Hindlimb muscle (tissue), 1 donor: ENCODE measurements at places on chromosomes 1 and 21. TPM values are rescaled to one million over a fixed set of nuclear protein-coding genes. Genes with fewer than 3 reads are reported as not detected.
A peak's percentile ranks its signal among the peaks of the same experiment; 100 is the strongest.

GRCh38 chr1:179082999-179083335, 1.1 kb downstream of the TOR3A start:
- no peak for DNase-seq

DNA sequence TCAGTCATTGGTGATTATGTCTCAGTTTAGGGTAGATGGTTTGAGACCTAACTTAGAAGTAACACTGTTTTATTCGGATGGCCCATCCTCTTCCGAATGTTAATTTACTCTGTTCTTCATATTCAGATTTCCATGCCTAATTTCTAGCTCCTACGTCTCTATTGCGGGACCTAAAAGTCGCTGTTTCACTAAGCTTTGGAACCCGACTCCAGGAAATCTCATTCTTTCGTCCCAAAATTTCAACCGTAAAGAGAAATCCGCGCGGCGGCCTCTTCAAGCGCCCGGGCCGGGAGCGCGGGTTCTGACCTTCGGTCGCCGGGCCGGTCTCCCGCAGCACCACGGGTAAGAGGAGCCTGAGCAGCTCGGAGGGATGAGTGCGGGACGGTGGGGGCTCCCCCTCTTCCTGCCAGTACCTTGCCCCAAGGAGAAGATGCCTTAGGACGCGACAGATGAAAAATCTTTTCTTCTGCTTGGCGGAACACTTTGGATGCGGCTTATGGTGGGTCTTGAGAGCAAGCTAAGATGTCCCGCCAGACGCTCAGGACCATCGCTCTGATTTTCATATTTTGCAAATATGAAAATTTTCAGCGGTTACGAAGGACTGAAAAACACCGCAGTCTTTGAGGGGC, 128.7 kb downstream of the PPIAL4G start:
- no peak for DNase-seq

DNA sequence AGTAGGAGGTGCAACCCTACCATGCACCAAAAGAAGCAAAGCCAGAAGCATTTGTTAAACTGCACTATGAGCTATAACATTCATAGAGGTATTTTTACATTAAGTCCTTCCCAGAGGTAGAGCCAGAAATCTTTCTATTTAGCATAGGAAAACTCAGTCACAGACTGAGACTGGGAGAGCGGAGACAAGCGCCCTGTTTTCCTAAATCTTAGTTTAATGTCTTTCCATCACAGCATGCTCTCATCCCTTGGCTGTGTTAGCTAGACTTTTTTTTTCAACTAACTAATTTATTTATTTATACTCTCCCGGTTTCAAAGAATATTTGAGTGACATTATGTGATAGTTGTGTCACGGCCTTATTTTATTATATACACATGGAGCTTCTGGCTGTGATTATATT, 304.1 kb downstream of the LMX1A start:
- DNase-seq, result peak; percentile 15

- DNase-seq, result no peak
Observed at GRCh38 chr1:246435421-246436041, 71.5 kb downstream of the SMYD3 start.

- DNase-seq, result no peak
Observed at GRCh38 chr1:215018555-215018954, 64.0 kb upstream of the KCNK2 start.

DNA sequence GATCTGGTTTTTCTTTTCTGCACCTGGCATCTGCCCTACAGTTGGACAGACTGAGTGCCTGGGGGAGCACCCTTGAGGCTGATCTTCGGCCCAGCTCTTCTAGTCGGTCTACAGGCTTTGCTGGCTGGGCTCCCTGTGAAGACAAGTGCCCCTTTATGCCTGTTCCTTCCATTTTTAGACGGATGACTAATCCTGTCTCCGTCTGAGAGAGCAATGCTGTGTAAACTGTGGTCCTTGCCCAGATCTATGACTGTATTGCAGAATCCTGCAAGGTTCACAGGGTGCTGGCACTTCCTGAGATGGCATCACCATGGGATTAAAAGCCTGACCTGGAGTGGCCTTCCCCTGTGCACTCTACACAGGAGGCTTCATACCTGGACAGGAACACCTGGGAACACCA, 47.6 kb upstream of the SAMD13 start:
- DNase-seq, result no peak

GRCh38 chr21:42148584-42148983, 70.4 kb upstream of the ABCG1 start:
- no peak for DNase-seq

- no peak for DNase-seq
Observed at GRCh38 chr1:161037661-161038522, 872 bp downstream of the TSTD1 start.

GRCh38 chr1:184487531-184488193, 100.8 kb downstream of the C1orf21 start:
- peak; percentile 64 for DNase-seq

GRCh38 chr1:97832481-97832880, 88.4 kb downstream of the DPYD start:
- peak; percentile 34 for DNase-seq

GRCh38 chr1:68213843-68214242, 18.5 kb downstream of the WLS start:
- DNase-seq, result no peak

DNA sequence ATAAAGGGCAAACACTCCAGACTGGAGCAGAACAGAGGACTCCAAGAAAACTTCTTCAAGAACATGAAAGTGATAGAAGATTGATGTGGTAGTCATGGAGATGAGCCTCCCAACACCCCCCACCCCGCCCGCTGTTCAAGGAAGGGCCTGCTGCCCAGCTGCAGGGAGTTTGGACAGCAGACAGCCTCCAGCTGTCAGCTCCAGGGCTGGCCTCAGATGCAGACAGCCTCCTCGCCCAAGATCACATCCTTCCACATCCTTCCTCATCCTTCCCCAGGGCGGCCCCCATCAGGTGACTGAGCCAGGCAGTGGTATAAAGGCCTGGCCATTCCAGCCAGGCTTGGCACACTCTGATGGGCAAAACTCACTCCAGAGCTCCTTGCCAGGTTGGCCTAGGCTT, 24.6 kb downstream of the HMGN2 start:
- peak; percentile 25 for DNase-seq

DNA sequence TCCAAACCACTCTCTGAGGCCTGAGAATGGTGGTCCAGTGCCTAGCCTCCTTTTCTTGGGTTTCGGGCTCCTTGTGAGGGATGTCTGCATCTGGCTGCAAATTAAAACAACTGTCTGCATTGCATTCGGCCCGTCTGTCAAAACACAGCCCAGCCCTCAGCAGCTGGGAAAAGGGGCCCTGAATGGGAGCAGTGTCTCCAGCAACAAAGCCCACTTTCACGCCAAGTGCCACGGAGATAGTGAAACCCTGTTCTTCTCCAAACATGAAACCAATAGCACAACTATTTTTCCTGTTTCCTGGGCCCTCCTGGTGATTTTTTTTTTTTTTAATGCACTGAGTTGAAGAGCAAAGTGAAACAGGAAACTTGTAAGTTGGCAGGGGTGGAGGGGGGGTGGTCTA, 138.4 kb downstream of the PLXNA2 start:
- DNase-seq, result peak; percentile 66

GRCh38 chr1:98975810-98976209, 28.9 kb downstream of the PLPPR5 start:
- DNase-seq, result no peak

GRCh38 chr1:180548686-180549317, 10.0 kb upstream of the OVAAL start:
- DNase-seq, result no peak

DNA sequence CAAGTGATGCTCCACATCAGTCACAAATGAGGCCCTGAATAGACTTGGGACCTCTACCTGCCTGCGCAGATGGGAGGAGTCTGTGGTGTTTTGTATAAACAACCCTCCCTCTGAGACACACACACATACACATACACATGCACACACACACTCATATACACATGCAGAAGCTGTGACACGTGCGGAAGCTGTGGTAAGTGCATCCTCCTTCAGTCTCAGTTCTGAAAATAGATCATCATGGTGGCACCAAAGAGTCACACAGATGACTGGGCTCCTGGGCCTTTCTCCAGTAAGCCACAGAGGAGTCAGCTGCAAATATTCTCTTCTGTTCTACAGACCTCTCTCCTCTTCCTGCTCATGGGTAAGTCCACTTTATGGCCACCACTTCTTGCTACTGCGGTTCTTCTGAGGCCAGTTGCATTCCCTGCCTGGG, at the start of gene LY9:
TSS of gene LY9 (plus strand) at position 224 of the 433 bp plus-strand sequence. CDS start at position 238, 14 bp downstream.
- no peak for DNase-seq

DNA sequence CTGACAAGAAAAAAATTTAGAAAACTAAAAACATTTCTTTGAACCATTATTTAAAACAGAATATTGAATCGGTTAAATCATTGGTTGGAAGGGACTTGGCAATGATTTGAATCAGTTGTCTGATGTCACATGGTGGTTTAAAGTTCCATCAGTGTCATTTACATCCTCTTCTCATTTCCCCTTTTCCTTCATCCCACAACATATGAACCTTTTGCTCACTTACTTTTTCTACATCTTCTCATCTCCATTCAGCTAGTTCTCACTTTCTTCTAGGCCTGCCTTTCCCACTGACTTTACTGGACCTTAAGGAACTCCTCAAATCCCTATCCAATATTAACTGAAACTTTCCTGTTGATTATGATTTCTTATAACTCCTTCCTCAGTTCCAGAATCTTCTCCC, 58.5 kb downstream of the PHACTR4 start:
- no peak for DNase-seq

GRCh38 chr1:96374076-96374762, 347.4 kb upstream of the PTBP2 start:
- DNase-seq, result no peak

- no peak for DNase-seq
Observed at GRCh38 chr1:55447488-55447887, 232.3 kb upstream of the USP24 start.

DNA sequence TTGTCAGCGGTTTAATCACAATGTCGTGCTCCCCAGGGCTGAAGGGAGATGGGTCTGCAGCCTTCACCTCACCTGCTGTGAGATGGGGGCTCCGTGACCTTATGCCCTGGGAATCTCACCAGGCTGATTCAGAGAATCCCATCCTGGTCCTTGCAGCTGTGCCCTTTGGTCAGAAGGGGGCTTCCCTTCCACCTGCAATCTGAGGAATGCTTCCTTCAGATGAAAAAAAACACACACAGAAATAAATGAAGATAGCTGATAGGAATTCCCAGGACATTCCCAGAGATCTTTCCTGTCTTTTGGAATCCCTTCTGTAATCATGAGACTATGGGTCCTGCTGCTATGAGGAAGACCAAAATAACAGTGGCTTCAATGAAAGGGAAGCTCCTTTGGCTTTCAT, 127.0 kb upstream of the VAMP3 start:
- no peak for DNase-seq

GRCh38 chr1:202131956-202132821, 9.5 kb downstream of the GPR37L1 start:
- peak; percentile 67 for DNase-seq

DNA sequence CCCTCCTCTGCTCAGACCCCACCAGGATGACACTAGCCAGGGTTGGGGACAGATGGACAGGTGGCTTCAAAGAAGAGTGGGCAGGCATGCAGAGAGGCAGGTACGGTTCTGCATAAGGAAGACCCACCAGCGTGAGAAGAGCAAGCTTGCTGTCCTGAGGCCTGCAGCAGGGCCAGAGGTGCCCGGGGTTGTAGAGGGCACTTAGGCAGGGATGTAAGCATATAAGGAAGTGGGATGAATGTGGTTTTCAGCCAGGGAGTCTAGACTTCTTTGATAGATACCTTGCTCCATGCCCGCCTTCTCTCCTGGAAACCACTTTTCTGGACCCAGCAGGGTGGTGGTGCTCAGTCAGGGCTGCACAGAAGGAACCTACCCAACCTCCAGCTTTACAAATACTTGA, 1.4 kb downstream of the TTC39A start:
- no peak for DNase-seq

- no peak for DNase-seq
Observed at GRCh38 chr1:240831191-240831631, 219.3 kb upstream of the GREM2 start.

DNA sequence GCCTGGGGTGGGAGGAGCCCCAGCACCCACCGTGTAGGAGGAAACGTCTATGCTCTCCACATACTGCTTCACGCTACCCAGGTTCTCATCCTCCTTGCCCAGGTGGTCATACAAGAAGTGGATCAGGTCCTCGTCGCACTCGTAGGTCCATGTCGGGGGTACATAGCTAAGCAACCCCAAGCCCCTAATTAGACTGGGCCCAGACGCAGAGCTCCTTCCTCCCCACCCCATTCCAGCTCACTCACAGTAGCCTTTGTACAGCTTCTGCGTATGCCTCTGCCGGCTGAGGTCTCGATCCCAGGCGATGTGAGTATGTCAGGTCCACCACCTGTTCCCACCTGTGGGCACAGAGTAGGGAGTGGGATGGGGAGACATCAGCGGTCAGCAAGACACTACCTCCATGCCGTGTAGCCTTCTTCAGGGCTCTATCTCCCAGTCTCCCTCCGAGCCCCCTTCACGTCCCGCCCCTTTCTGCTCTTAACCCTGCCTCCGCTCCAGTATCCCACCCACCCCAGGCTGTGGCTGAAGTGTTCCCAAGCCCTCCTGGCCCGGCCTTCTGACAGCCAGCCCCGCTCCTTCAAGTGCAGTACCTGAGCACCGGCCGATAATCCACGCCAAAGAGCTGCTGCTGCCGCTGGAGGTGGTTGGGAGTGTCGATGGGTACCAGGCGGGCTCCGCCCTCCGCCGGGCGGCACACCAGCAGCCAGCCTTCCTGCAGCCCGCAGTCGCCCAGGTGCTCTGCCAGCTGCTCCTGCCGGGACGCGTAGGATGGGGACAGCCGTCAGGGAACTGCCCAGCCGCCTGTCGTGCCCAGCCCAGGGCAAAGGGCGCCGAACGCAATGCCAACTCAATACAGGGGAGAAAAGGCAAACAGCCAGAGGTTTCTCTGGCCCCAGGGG, 919 bp downstream of the HECTD3 start:
- no peak for DNase-seq

DNA sequence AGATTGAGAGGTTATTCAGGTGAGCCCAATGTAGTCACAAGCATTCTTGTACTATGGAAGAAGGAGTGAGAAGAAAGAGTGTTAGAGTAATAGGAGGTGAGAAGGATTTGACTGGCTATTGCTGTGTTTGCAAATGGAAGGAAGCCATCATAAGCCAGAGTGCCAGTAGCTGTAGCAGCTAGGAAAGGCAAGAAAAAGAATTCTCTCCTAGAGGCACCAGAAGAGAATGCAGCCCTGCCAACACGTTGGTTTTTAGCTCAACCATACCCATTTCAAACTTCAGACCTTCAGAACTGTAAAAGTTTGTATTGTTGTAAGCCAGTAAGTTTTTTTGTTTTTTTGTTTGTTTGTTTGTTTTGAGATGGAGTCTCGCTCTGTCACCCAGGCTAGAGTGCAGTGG, 8.9 kb upstream of the IL12RB2 start:
- no peak for DNase-seq

HENMT1 gene
- 20.4 TPM for polyA plus RNA-seq

LRRC38 gene
- 31.8 TPM for polyA plus RNA-seq

TBX15 gene
- polyA plus RNA-seq, result 61.2 TPM

OLFML2B gene
- polyA plus RNA-seq, result 85.0 TPM

TSSK3 gene
- polyA plus RNA-seq, result 3.3 TPM

APOBEC4 gene
- not detected for polyA plus RNA-seq

CELA2A gene
- polyA plus RNA-seq, result 0.84 TPM

GBP1 gene
- 10.1 TPM for polyA plus RNA-seq

ATP5PB gene
- polyA plus RNA-seq, result 265 TPM
